ENCODE measurements at places on chromosomes 5 and 9. TPM values are rescaled to one million over a fixed set of nuclear protein-coding genes. Genes with fewer than 3 reads are reported as not detected.

The SPINK4 gene
- total RNA-seq = 0.74 TPM

The PFN3 gene
- not detected for total RNA-seq

The UBAP1 gene
- total RNA-seq = 29.3 TPM

The SARDH gene
- 4.9 TPM for total RNA-seq

The IZUMO3 gene
- total RNA-seq = not detected

The TAF11L11 gene
- total RNA-seq = 0.18 TPM

The SEMA5A gene
- total RNA-seq = 5.3 TPM

The RAB3C gene
- total RNA-seq = under 0.01 TPM

Measured in smooth muscle cell of bladder (primary cell).